ENCODE measurements at places on chromosomes 12 and 14.

GRCh38 chr12:102963796-102964195 lies 6.3 kb downstream of the ASCL1 start:
- H3K4me3 ChIP-seq: no peak overlapping the region
- DNase-seq: no peak
- H3K27me3 ChIP-seq: peaks cover 86% of the 10 kb centered on the region

DNA sequence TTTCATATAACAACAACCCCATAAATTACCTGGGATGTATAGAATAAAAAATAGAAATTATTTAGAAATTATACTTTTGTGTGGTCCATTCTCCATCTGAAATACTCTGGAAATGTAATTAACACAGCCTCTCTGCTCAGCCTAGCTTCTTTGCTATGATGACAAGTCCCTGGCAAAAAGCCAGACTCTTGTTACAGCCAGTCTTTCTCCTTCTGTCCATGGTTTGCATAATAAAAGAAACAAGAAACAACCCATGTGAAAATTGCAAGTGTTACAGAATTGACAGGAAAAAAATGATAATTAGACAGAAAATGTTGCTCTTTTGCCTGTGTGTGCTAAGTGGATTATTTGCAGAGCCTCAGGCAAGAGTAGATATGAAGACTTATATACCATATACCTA lies 61.3 kb downstream of the C12orf50 start:
- no peak overlapping the region for H3K27ac ChIP-seq
- no peaks in the 10 kb centered on the region for H3K4me1 ChIP-seq
- H3K36me3 ChIP-seq: no peaks in the 10 kb centered on the region
- H3K27me3 ChIP-seq: no peaks in the 10 kb centered on the region
- H3K4me3 ChIP-seq: no peak overlapping the region

- no peak for DNase-seq
- H3K4me1 ChIP-seq: peaks cover 4% of the 10 kb centered on the region
- H3K27me3 ChIP-seq: no peaks in the 10 kb centered on the region
- no peak overlapping the region for H3K4me3 ChIP-seq
- no peaks in the 10 kb centered on the region for H3K36me3 ChIP-seq
Observed at GRCh38 chr14:32350020-32350419, 20.9 kb downstream of the AKAP6 start.

- no peak overlapping the region for H3K4me3 ChIP-seq
- no peak for DNase-seq
- H3K27ac ChIP-seq: no peak overlapping the region
- peaks cover 59% of the 10 kb centered on the region for H3K36me3 ChIP-seq
- no peaks in the 10 kb centered on the region for H3K27me3 ChIP-seq
- H3K4me1 ChIP-seq: peaks cover 14% of the 10 kb centered on the region
Observed at GRCh38 chr12:59603754-59604153, 7.9 kb downstream of the SLC16A7 start.

GRCh38 chr12:106764220-106764619 lies 10.3 kb upstream of the RIC8B start:
- H3K4me3 ChIP-seq: no peak overlapping the region
- peaks cover 2% of the 10 kb centered on the region for H3K27me3 ChIP-seq
- H3K27ac ChIP-seq: no peak overlapping the region
- no peaks in the 10 kb centered on the region for H3K36me3 ChIP-seq

- H3K36me3 ChIP-seq: no peaks in the 10 kb centered on the region
- no peaks in the 10 kb centered on the region for H3K27me3 ChIP-seq
- no peaks in the 10 kb centered on the region for H3K4me1 ChIP-seq
- no peak for DNase-seq
Observed at GRCh38 chr12:101115326-101115725, 94.7 kb downstream of the SLC5A8 start.

DNA sequence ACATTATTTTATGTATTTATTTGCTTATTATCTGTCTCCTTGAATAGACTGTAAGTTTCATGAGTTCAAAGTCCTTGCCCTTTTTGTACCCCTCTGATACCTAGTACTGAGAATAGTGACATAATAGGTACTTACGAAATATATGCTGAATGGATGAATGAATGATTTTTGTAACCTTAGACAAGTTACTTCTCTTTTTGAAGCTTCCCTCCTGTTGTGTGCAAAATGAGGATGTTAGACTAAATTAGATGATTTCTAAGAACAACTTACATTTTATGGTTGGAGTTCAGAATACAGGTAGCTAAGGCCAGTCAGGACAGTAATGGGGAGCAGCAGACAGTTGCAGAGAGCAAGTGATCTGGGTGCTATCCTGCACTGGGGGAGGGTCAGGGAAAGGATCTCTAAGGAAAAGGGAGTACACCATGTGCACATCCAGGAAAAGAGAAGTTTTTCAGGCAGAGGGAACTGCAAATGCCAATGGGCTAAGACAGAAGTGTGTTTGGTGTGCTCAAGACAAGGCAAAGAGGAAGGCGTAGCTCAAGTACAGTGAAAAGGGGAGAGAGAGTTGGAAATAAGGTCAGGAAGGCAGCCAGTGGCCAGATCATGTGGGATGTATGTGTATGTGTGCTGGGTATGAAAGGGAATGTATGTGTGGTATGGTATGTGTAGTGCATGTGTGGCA lies 59.4 kb upstream of the AMIGO2 start:
- no peak overlapping the region for H3K4me3 ChIP-seq
- no peaks in the 10 kb centered on the region for H3K4me1 ChIP-seq
- H3K36me3 ChIP-seq: peaks cover 46% of the 10 kb centered on the region
- no peak overlapping the region for H3K27ac ChIP-seq
- no peaks in the 10 kb centered on the region for H3K27me3 ChIP-seq
- no peak for DNase-seq

DNA sequence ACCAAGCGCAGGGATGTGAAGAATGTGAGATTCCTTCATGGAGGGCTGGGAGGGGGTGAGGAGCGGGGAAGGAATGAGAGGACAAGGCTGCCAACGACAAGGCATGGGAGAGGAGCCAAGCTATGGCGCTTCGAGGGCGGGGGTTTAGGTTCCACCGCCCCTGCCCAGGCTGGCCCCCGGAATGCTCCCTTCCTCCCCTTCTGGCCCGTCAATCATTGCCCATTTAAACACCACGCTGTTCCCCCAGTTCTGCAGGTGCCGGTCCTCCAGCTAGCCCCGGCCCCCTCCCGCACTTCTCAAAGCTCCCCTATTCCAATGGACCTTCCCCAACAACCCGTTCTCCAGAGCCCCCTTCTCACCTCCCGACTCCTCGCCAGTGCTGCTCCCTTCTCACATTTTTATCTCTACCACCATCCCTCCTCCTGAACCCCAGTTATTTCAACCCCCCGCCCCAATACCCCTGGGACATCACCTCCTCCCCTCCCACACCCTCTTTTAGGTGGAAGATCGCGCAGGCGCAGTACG lies 428 bp downstream of the RNF41 start:
- peaks cover 13% of the 10 kb centered on the region for H3K36me3 ChIP-seq
- H3K27ac ChIP-seq: peak overlapping the region; percentile 97
- no peaks in the 10 kb centered on the region for H3K27me3 ChIP-seq
- peak overlapping the region; percentile 98 for H3K4me3 ChIP-seq
- H3K4me1 ChIP-seq: peaks cover 53% of the 10 kb centered on the region

GRCh38 chr14:91899806-91900205 lies 32.5 kb upstream of the TC2N start:
- H3K4me1 ChIP-seq: peaks cover 13% of the 10 kb centered on the region
- H3K36me3 ChIP-seq: peaks cover 2% of the 10 kb centered on the region
- no peak overlapping the region for H3K4me3 ChIP-seq
- no peak for DNase-seq
- H3K27ac ChIP-seq: no peak overlapping the region

DNA sequence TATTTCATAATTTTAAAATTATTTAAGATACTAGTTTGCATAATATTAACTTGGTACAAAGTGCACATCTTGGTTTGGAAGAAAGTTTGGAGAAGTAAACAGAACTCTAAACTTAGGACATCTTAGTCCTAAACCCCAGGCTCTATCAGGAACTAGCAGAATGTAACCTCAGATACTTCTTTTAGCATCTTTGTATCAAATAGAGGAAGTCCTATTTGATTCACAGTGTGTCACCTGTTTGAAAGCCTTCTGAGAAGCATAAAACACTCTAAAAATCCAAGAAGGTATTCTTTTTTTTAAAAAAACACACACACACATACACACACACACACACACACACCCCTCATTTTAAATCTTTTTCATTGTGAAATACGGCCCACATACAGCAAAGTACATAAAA lies 12.0 kb upstream of the RNU6-7 start:
- peaks cover 1% of the 10 kb centered on the region for H3K36me3 ChIP-seq
- H3K4me3 ChIP-seq: no peak overlapping the region
- H3K27me3 ChIP-seq: peaks cover 7% of the 10 kb centered on the region
- H3K4me1 ChIP-seq: peaks cover 6% of the 10 kb centered on the region

GRCh38 chr14:78075033-78075432 lies 95.1 kb upstream of the NRXN3 start:
- H3K4me1 ChIP-seq: no peaks in the 10 kb centered on the region
- no peaks in the 10 kb centered on the region for H3K27me3 ChIP-seq
- H3K27ac ChIP-seq: no peak overlapping the region
- DNase-seq: no peak
- no peaks in the 10 kb centered on the region for H3K36me3 ChIP-seq

GRCh38 chr12:116870306-116870705 lies 10.9 kb downstream of the HRK start:
- H3K36me3 ChIP-seq: no peaks in the 10 kb centered on the region
- H3K27me3 ChIP-seq: peaks cover 14% of the 10 kb centered on the region
- H3K4me1 ChIP-seq: peaks cover 16% of the 10 kb centered on the region
- no peak overlapping the region for H3K27ac ChIP-seq
- H3K4me3 ChIP-seq: no peak overlapping the region

GRCh38 chr12:81958406-81958805 lies 199.3 kb upstream of the PPFIA2 start:
- peaks cover 1% of the 10 kb centered on the region for H3K27me3 ChIP-seq
- H3K4me3 ChIP-seq: no peak overlapping the region
- H3K36me3 ChIP-seq: no peaks in the 10 kb centered on the region

DNA sequence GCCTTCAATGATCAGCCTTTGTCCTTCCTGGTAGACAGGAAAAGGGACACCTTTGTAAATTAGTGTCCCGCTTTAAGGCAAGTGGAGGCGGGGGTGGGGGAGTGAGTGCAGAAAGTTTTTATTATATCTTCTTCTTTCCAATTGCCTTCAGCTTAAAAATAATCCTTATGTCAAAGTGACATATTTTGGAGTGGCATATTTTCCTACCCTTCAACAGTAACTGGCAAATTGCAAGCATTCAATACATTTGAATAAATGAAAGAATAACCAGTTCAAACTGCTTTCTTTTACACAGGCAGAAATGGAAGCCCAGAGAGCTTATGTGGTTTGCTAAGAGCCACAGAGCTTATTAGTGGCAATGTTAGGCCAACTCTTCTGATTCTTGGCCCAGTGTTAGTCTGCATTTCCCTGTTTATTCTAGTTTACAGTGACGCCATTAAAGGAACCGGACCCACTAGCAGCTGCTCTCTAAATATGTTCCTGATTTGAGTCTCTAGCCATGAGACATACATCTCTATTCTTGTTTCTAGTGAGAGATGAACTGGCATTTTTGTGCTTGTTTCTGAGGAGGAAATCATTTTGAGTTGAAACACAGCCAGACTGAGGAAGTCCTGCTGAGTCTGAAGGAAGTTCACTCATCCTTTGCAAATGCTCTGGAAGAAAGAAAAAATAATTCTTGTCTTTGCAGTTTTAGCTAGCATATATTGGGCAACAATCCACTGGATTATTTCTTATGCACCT lies 468.7 kb downstream of the NOVA1 start:
- no peak for DNase-seq
- no peak overlapping the region for H3K27ac ChIP-seq
- no peaks in the 10 kb centered on the region for H3K4me1 ChIP-seq
- no peaks in the 10 kb centered on the region for H3K36me3 ChIP-seq

DNA sequence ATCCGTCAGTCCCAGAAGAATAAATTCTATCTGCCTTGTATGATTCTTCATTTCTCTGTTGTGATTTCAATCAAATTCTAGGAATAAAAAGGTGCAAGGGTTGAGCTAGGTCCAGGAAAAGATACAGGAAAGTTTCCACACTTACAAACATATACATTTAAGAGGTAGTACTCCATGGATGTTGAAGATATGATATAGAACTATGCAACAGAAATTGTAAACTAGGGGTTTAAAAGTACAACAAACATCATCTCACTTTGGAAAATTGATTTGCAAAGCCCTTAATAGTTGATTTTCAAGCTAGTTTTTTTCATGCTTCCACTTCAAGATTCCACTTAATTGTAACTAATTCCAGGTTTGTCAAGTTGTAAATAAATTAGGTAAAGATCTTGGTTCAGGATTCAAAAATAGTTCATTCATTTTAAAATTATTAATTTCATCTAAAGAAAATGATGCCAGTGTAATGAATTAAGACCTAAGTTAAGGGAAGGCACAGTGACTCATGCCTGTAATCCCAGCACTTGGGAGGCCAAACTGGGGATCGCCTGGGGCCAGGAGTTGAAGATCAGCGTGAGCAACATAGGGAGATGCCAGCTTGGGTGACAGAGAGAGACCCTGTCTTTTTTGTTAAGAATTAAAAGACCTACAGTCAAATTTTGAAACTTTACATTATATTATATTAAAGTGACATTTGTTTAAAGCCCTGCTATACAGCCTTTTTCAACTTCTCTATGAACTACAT lies at the start of gene OR6C70:
Gene OR6C70, minus strand, starts transcription at position 51 of the 742 bp plus-strand sequence. Its CDS starts 0 bp downstream, at position 51.
- H3K36me3 ChIP-seq: no peaks in the 10 kb centered on the region
- DNase-seq: no peak
- H3K4me1 ChIP-seq: no peaks in the 10 kb centered on the region
- no peak within 1 kb of the TSS for H3K27ac ChIP-seq
- no peak within 1 kb of the TSS for H3K4me3 ChIP-seq

- peaks cover 4% of the 10 kb centered on the region for H3K4me1 ChIP-seq
- H3K4me3 ChIP-seq: no peak overlapping the region
- no peaks in the 10 kb centered on the region for H3K27me3 ChIP-seq
- H3K27ac ChIP-seq: no peak overlapping the region
Observed at GRCh38 chr12:124411953-124412645, 117.2 kb downstream of the RFLNA start.

- H3K27me3 ChIP-seq: no peaks in the 10 kb centered on the region
- H3K4me3 ChIP-seq: no peak overlapping the region
- no peak for DNase-seq
- no peak overlapping the region for H3K27ac ChIP-seq
Observed at GRCh38 chr12:93297536-93297935, 80.2 kb upstream of the NUDT4 start.

DNA sequence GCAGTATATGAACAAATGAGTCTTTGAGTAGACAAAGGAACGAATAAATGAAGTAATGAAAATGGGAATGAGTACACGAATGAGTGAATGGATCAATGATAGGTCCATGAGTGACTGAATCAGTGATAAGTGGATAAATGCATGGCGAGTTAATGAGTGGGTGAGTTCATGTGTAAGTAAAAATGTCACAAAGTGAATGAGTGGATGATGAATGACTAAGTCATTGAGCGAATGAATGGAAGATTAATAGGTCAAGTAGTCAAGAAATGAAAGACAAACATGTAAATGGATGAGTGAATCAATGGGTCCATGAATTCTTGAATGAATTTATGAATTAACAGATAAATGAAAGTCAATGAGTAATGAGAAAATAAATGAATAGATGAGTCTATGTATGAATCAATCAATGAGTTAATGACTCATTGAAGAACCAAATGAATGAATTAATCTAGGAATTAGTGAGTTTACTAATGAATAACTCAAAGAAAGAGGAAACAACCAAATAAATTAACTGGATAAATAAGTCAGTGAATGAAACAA lies 97.3 kb upstream of the RTL1 start:
- H3K27me3 ChIP-seq: peaks cover 26% of the 10 kb centered on the region
- H3K27ac ChIP-seq: no peak overlapping the region
- no peak overlapping the region for H3K4me3 ChIP-seq
- DNase-seq: no peak

GRCh38 chr12:94980577-94980976 lies 22.9 kb downstream of the NDUFA12 start:
- no peak overlapping the region for H3K27ac ChIP-seq
- peaks cover 27% of the 10 kb centered on the region for H3K4me1 ChIP-seq
- H3K27me3 ChIP-seq: no peaks in the 10 kb centered on the region
- no peak for DNase-seq
- H3K36me3 ChIP-seq: peaks cover 27% of the 10 kb centered on the region
- H3K4me3 ChIP-seq: no peak overlapping the region
